ENCODE measurements at places on chromosomes 13 and 19.
A peak's percentile ranks its signal among the peaks of the same experiment; 100 is the strongest.

DNA sequence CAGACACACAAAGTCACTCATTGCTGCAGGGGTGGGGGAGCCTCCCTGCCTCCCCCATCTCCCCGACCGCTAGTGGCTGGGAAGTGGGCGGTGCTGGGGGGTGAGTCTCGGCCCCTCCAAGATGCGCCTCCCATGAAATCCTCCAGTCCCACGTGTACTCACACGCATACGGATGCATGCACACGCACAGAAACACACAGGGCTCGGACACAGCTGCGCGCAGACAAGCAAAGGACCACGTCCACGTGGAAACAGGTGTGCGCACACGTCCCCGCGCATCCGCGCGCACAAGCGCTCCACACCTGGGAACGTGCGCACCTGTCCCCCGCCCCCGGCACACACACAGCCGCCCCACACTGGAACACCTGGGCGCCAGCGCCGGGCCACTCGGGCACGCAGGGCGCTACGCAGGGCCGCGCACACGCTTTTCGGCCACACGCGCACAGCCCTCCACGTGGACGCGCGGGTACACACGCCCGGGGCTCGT, 687 bp downstream of the MATK start:
- DNase-seq: no peak

DNA sequence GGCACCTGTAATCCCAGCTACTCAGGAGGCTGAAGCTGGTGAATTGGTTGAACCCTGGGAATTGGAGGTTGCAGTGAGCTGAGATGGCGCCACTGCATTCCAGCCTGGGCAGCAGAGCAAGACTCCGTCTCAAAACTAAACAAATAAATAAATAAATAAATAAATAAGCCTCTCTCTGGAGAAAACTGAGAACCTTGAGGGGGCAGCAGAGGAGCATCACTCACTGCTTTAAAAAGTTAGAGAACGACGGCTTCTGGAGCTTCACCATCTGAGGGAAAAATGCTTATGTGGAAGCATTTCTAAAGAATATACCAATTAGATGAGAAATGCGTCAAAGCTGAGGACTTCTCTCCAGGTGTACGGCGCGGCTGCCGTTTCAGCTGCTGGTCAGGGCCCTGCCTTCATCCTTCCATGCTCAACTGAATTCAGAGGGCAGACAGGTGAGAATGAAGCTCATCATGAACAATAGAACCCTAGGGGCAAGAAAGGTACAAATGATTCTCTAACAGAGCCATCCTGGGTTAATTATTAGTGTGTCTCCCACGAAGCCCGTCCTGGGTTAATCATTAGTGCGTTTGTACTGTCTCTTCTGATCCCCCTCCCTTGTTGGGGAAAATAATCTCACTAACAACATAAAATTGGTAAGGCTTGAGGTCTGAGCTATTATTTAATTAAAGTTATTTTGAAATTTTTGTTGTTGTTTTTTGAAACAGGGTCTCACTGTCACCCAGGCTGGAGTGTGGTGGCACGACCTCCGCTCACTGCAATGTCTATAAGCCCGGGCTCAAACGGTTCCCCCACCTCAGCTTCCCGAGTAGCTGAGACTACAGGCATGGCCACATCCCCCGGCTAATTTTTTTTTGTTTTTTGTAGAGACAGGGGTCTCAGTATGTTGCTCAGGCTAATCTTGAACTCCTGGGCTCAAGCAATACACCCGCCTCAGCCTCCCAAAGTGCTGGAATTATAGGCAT, 80.1 kb downstream of the IPO5 start:
- DNase-seq: no peak

DNA sequence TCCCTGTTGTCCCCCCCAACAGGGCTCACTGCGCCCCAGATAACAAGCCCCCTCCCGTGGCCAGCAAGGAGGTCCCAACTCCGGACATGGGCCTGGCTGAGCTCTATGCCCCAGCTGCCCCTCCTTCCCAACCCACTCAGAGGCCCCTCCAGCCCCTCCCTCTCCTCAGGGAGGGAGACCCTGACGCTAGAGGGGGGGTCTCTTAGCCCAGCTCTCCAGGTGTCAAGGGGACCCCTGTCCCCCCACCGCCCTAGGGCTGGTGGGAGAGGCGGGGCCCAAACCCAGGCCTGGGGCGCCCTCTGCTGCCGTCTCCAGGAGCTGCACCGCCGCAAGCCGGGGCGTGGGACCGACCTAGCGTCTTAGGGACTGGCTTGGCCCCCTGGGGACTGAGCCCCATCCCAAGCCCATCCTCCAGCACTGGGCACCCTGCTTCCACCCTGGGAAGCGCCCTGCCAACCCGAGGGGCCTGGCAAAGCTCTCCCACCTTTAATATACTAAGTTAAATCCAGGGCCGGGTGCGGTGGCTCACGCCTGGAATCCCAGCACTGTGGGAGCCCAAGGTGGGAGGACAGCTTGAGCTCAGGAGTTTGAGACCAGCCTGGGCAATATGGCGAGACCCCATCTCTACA, 1.4 kb downstream of the GRIN3B start:
- peak; percentile 56 for DNase-seq

GRCh38 chr13:19685034-19685433, 51.6 kb downstream of the MPHOSPH8 start:
- DNase-seq: no peak

DNA sequence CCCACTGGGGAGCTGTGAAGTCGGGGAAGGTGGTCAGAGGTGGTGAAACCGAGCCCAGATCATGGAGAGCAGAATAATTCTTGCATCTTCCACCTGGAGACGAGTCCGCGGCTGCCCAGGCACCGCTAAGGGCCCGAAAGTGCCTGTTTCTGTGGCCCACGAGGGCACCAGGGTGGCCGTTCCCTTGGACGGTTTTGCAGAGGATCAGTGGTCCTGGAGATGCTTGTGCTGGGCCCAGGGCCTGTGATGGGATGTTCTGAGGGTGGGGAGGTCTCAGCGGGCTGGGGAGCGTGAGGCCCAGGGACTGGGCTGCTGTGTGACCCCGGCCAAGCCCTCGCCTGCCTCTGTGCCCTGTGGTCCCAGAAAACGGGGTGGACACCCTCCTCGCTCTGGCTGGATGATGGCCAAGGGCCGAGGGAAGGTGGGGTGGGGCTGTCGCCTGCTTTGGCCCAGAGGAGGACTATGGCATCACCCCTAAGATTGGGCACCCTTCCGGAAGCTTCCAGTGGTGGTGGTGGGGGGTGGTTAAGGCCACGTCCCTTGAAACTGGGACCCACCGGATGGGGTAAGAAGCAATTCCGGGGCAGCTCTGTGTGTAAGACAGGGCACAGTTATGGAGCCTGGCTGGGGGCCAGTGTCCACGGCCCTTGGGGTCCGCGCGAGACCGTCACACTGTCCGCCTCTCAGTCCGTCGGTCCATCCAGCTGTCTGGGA, 51.3 kb upstream of the NFIC start:
- DNase-seq: no peak

DNA sequence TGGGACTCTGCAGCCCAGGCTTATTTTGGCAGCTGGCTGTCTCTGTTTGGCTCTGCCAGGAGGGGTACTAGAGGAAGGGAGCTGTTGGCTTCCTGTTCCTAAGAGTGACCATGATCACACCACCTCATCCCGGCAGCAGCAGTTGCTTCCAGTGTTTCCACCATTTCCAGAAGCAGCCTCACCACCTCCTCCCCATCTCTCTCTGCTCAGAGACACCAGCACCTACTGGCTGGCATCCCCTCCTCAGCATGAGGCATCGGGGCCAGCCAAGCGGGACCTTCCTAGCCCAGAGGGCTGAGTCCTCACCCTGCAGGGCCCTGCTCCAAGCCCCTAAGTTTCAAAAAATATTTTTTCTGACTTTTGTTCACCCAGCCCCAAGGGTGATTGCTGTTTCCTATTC, 59.0 kb downstream of the NUFIP1 start:
- no peak for DNase-seq

GRCh38 chr19:17394891-17395415, 957 bp upstream of the CCDC194 start:
- DNase-seq: peak; percentile 68

All from NCI-H446 (cell line).